ENCODE measurements at places on chromosomes 16 and 17.

DNA sequence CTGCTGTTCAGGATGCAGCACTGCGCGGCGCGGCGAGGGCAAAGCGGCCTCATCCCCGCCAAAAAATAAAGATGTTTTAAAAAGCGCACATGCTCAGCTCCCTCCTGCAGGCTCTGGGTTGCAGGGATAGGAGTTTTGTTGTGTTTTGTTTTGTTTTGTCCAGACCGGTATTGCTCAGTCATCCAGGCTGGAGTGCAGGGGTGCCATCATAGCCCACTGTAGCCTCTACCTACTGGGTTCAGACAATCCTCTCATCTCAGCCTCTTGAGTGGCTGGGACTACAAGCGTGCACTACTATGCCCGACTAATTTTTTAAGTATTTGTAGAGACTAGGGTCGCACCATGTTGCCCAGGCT lies 636 bp downstream of the WWOX start:
- no peak for DNase-seq

DNA sequence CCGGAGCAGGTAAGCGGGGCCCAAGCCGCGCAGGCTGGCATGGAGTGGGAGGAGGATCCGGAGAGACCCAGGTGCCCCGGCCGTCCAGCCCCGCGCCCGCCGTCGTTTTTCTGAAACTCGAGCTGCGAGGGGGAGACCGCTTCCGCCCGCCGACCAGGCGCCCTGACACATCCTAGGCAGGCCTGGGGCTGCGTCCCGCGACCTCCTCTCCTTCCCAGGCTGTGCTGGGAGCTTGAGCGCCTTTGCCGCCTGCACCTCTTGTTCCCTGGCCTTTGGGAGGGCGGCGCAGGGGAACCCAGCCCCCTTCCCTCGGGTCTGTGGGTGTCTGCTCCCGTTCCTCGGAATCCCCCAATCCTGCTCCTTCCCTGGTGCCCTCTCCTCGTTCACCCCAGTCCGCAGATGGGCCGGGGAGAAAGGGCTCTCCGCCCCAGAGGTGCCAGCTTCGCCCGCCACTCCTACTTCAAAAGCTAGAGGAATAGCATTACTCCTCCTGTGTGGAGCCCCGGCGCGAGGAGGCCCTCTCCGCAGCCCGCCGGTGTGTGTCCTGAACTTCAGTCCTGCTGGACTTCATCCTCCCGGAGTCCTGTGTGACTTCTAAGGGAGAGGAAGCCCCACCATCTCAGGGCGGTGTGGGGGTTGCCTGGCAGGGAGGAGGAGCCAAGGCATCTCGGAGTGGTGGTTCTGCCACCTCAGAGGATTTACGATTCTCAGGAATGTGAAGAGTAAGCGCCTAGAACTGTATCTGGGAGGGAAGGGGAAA lies 1.0 kb downstream of the NHERF1 start:
- no peak for DNase-seq

GRCh38 chr17:64329588-64329987 lies 61.1 kb downstream of the PECAM1 start:
- DNase-seq: no peak

GRCh38 chr17:38705803-38706504 lies 881 bp downstream of the MLLT6 start:
- peak; percentile 71 for DNase-seq

DNA sequence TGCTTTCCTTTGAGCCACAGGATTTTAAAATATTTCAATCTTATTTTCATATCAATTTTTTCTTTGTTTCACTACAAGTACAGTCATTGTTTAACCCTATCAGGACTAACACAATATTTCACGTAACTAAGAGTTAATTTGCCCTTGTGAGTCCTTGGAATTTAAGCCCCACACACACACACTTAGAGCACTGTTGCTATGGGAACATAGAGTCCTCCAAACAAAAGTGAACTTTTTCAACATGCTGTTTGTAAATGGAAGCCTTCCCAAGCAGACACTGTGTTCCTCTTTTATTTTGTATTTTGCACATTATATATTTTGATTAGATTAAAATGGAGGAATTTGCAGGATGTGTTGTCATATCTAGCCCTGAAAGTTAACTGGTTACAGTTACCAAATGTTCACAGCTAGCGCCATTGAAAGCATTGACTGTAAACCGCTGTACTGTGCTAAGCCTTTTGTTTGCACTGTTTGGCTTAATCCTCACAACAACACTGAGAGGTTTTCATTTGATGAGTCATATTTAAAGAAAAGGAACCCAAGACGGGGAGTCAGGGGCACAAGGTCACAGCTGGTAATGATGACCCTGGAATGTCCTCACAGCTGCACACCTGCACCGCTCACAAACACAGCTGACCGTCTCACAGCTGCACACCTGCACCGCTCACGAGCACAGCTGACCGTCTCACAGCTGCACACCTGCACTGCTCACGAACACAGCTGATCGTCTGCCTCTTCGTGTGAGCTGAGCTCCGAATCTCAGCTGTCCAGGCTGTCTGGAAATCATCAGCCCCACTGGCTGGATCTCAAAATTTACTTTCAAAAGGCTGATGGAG lies 6.3 kb downstream of the HSBP1 start:
- no peak for DNase-seq

Measured in WERI-Rb-1 (cell line).